ENCODE measurements at places on chromosomes 5 and 9.

DNA sequence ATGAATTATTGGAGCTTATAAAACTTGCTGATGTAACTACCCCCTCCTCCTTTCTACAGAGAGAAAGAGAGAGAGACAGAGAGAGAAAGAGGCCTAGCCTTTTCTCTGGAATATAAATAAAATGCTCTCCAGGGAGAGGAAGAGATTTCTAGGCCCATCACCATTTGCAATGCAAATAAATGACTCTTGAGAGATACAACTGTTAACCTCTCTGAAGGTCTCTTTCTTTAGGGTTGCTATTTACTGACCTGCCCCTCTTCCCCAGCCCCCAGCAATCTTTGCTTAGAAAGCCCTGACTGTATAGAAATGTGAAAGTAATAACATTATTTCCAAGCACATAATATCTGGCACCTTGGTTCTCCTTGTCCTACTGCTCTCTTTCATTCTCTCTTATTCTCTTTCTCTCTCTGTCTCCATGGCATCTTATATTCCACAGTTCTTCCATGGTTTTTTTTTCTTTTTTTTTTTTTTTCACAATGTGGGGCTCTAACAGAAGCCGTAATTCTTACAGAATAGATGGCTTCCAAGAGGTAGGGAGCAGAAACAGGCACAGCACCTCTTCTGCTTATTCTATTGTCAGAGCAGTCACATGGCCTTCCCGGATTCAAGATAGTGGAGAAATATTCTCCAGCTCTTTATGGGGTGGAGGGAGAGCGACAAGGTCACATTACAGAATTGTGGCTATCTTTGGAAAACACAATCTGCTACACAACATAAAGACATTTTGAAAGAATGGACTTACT is 1087.9 kb upstream of the NUDT12 start:
- DNase-seq: no peak

GRCh38 chr5:176723440-176723839 is 76.2 kb downstream of the TSPAN17 start:
- DNase-seq: no peak

DNA sequence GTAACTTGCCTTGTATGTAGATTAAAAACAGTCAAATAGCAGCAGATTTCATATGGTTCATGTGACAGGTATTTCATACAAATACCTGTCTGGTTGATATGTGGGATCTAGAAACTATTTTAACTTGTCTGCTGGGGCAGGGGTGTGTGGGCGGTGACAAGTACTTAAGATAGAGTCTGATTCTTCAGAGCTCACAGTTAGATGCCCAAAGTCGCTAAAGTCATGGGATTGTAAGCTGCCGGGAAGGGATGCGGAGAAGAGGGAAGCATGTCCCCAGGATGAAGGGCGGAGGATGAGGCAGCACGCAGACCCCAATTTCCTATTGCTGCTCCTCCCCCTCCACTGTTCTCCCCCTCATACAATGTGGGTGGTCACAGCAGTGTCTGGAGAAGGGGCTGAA is 13.3 kb downstream of the ANXA6 start:
- DNase-seq: no peak

DNA sequence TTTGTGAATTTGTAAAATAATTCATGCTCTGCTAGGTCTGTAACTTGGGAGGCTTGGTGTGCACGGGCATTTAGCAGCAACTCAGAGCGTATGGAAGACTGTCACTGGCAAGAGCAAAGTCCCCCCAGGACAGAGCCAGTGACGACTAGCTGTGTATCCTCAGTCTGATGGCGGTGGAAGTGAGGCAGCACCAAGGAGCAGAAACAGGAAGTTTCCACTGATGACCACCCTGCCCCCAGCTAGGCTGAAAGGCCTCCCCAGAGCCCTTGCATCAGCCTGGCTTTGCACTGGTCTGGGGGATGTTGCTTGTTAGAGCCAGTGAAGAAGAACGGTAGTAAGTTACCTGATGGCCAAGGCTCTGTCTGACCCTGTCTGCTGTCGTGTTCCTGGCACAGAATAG is 66.8 kb upstream of the ABL1 start:
- no peak for DNase-seq

- no peak for DNase-seq
Measured at GRCh38 chr5:41878173-41878572, 7.9 kb upstream of the OXCT1 start.

DNA sequence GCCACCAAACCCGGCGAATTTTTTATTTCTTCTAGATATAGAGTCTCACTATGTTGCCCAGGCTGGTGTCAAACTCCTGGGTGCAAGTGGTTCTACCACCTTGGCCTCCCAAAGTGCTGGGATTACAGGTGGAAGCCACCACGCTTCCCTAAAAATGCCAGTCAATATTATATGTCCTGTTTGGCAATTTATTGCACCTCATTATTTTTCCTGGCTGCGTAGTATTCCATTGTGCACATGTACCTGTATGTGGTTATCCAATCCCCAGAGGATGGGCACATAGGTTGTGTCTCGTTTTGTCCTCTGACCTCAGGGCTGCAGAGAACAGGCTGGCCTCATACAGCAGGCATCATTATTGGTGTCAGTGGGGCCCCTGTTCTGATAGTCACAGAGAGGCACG is 181.7 kb downstream of the C9orf50 start:
- no peak for DNase-seq

- DNase-seq: no peak
Measured at GRCh38 chr5:180096616-180097015, 25.1 kb upstream of the RNF130 start.

GRCh38 chr5:149310947-149311658 is 34.2 kb upstream of the GRPEL2 start:
- no peak for DNase-seq

- DNase-seq: no peak
Measured at GRCh38 chr5:177334155-177334551, 17.3 kb downstream of the LMAN2 start.

DNA sequence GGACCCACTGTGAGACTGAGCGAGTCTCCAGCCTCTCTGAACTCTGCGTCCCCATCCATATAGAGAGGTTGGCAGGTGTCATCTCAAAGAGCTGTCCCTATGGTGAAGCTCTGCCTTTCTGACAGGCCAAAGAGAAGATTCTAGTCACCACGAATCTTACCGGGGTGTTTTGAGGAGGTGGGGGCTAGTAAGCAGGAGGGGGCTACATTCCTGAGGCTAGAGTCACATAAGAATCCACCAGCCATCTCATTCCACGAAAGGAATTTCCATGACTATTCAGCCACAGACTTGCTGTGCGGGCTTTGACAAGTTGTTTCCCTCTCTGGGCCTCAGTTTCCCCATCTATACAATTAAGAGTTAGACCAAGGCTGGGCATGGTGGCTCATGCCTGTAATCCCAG is 16.3 kb downstream of the PDGFRB start:
- no peak for DNase-seq

DNA sequence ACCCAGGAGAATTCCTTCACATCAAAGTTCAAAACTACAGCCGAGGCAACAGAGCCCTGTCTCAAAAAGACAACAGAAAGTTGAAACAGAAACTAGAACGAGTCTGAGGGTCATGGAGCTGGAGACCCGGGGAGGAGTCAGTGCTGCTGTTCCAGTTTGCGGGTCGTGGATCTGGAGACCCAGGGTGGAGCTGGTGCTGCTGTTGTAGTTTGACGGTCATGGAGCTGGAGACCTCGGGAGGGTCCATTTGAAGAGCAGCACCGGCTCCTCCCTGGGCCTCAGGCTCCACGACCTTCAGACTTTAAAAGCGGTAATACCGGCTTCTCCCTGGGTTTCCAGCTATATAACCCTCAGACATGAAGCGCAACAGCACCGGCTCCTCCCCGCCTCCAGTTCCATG is 13.0 kb upstream of the LCN15 start:
- DNase-seq: no peak

DNA sequence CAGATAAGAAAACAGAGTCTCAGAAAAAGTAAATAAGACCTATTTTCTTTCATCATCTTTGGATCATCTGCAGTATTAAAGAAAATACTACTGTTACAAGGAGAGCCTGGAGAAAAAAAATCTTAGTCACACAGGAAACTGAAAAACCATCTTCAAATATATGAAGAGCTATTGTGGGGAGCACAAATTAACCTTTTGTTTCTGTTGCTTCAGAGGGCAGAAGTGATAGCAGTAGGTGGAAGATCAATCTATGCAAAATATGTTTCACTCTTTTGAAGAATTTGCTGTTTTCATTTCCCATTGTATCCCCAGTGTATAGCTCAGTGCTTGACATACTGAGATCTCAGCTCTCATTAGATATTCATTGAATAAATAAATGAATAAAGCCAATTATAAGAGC is 13.1 kb upstream of the CEMIP2 start:
- DNase-seq: no peak

- no peak for DNase-seq
Measured at GRCh38 chr9:134287591-134288491, 38.4 kb upstream of the RXRA start.

DNA sequence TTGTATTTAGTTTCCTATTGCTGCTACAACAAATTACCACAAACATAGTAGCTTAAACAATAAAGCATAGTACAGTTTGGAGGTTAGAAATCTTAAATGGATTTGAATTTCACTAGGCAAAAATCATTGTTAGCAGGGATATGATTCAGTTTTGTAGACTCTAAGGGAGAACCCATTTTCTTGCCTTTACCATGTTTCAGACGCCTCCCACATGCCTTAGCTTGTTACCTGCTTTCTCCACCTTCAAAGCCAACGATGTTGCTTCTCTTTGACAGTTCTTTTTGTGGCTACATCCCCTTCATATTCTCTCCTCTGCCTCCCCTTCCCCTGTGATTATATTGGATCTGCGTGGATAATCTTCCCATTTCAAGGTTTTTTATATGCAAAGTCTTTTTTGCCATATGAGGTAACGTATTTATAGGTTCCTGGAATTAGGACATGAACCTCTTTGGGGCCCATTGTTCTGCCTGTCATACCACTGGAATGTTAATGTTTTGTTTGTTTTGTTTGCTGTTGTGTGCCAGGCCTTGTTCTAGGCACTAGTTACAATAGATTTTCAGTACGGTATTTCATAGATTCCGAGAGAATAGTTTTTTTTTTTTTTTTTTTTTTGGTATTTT is 54.1 kb downstream of the UHRF2 start:
- peak; percentile 5 for DNase-seq

- DNase-seq: no peak
Measured at GRCh38 chr5:137320056-137321045, 178.8 kb downstream of the SPOCK1 start.

DNA sequence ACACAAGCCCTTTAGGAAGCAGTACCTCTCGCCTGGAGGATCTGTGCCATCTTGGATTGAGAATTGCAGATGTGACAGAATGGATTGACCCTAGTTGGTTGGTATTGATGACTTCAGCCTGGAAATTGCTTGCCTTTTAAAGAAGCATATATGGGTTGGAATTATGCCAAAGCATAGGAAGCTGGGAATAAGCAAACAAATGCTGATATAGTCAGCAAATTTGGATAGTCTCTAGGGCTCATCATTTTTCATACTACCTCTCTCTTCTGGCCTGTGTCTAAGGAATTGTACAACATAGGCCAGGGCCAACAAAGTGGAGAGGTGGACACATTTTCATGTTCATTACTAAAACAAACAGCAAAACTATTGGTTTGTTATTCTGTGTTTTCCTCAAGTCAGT is 13.2 kb downstream of the TRIM32 start:
- no peak for DNase-seq

GRCh38 chr9:8648271-8648845 is 848.8 kb upstream of the DMAC1 start:
- no peak for DNase-seq

- DNase-seq: no peak
Measured at GRCh38 chr5:53501054-53501453, 20.6 kb downstream of the FST start.

GRCh38 chr5:131495536-131496399 is 139.3 kb downstream of the RAPGEF6 start:
- DNase-seq: no peak

DNA sequence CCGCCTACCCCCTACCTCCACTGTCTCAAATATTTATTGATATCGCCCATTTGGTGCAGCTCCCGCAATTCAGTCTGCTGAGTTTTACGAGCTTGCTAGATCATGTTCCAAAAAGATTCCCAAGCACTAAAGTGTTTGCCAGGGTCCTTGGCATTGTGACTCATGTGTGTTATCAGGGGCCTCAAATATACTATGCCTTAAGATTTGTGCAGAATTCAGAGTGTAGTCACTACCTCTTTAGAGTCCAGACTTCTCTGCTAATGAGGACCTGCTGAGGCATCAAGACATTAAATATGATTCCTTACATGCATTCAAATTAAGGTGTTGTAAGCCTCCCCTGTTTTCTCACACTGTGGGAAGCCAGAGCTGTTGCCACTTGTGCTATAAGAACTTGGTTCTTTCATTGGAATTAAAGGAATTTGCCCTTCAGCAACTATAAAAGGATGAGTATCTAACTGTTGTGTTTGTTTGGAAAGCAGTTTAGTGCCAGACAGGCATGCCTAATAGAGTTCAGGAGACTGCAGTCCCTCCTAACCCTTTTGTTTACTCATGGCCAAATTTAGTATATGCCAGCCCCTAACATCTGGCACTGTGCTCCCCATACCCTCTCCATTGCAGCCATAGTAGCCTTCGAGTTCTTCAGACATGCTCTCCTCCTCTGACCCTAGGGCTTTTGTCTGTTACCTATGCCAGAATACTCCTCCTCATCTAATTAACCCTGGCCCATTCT is 316.4 kb downstream of the NR3C1 start:
- peak; percentile 75 for DNase-seq

DNA sequence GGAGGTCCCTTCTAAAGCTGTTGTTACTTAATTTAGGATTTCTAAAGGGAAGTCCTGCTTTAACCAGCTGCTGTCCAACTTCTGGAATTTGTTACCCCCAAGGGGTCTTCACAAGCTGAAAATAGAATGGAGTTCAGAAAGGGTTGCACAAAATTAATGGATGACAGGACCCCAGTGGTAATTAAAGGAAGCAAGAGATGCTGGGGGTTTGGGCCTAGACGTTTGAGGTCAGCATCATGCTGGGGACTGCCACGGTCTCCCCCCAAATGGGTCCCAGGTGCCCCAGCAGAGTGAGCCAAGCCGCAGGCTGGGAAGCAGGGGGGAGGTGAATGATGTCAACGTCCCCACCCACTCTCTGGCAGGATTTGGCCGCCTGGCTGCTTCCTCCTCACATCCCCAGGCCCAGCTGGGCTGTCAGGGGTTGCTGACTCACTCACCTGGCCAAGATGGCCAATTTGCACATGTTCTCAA is 97.5 kb upstream of the ARAP3 start:
- no peak for DNase-seq
